ENCODE measurements at places on chromosomes 11 and 22.

DNA sequence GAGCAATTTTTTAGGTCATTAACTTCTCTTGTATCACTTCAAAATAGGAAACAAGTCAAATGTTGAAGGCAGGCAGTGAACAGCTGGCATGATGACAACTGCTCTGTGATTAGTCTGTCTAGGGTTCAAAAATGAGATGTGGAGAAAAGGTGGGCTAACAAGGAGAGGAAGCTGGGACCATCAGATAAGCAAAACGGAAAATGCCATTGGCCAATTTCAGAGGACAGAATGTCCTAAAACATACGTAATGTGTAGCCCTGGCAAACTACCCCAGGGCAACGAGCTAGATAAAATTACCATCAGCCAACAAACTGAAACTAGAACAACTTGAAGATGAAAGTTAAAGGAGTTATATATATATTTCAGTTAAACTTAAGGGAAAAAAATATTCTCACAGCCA, 93.2 kb downstream of the RELT start:
- no peak for DNase-seq

DNA sequence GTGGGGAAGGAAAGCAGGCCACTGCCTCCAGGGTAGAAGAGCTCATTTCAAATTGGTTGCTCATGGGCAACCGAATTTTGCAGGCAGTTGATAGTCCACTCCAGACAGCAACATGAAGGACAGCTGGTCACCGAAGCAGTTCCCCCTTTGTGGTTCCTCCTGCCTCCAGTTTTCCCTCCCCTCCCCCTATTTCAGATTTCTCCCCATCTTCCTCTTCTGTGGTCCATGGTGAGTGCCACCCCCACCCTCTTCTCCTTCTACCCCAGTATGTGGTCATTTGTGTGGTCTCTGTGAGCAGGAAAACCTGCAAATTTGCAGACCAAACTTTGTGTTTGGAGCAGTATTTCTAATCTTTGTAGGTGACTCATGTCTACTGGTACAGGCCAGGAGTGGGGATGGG, 38.2 kb upstream of the PAK1 start:
- DNase-seq: no peak

DNA sequence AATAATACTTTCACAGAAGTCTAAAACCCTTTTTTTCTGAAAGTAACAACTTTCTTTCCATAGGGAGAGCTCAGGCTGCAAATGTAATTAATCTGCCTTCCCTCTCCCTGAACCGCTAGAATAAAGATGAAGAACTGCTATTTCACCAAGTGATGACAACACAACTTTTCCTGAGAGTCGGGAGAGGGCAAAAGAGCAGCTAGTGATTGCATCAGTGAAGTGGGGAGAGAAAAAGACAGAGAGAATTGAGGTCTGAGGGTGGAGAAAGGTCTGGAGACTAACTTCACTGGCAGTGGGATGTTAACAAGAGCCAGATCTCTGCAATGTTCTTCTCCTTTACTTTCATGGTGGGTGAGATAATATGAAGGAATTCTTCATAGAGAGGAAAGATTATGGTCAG, 10.9 kb upstream of the MPEG1 start:
- no peak for DNase-seq

DNA sequence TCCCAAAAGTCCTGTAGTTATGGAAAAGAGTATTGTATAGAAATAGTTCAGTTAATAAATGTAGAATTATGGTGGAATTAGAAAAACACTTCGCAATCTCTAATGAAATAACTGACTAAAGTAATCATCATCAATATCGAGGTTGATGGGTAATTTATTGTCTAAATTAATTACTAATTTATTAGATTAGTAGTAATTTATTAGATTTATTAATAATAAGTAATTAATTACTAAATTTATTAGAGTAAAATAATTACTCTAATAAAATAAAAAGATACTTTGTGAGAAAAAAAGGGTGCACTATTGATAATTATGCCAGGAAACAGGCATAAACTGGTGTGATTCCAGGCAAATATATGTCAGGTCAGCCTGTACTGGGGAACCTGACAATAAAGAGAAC, 455.6 kb downstream of the AASDHPPT start:
- DNase-seq: no peak

GRCh38 chr11:115439385-115439784, 64.8 kb downstream of the CADM1 start:
- no peak for DNase-seq

- peak; percentile 26 for DNase-seq
Observed at GRCh38 chr11:68677432-68677831, 6.9 kb upstream of the GAL start.

GRCh38 chr11:94558468-94558867, 8.7 kb upstream of the PIWIL4 start:
- DNase-seq: no peak

- DNase-seq: peak; percentile 74
Observed at GRCh38 chr11:126348806-126349582, 6.5 kb upstream of the ST3GAL4 start.

DNA sequence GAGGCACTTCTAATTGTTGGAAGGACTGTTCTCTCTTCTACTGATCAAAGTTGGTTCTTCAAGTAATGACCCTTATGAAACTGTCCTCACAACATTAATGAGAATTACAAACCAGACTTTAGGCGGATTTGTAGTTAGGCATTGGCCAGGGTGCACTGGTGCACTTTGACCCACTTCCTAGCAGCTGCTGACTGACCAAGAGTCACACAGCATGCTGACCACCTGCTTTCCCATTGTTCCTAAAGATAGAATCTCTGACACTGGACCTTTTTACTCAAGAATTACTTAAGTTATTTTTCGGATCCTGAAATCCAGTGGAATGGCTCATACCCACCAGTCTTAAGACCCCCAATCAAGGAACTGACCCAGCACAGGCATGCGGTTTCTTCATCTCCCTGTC, 264.0 kb downstream of the ST3GAL4 start:
- DNase-seq: no peak

GRCh38 chr11:80109652-80110051, 668.8 kb upstream of the TENM4 start:
- DNase-seq: no peak

- DNase-seq: no peak
Observed at GRCh38 chr11:44018127-44018521, 29.7 kb upstream of the ACCSL start.

- DNase-seq: no peak
Observed at GRCh38 chr11:11247086-11247485, 106.0 kb downstream of the CSNK2A3 start.

- no peak for DNase-seq
Observed at GRCh38 chr22:50711446-50712340, 26.3 kb upstream of the ACR start.

Data from muscle of arm (tissue), 14 donors.